Activated T-helper 1 cell treated with Interleukin-2 at 50 U/mL for 16 hours (primary cell): ENCODE measurements at places on chromosomes 6 and 20.
A peak's percentile ranks its signal among the peaks of the same experiment; 100 is the strongest.

- no peak for DNase-seq
Observed at GRCh38 chr6:102216232-102216631, 822.7 kb downstream of the GRIK2 start.

- no peak for DNase-seq
Observed at GRCh38 chr20:25017257-25017803, 24.8 kb upstream of the APMAP start.

DNA sequence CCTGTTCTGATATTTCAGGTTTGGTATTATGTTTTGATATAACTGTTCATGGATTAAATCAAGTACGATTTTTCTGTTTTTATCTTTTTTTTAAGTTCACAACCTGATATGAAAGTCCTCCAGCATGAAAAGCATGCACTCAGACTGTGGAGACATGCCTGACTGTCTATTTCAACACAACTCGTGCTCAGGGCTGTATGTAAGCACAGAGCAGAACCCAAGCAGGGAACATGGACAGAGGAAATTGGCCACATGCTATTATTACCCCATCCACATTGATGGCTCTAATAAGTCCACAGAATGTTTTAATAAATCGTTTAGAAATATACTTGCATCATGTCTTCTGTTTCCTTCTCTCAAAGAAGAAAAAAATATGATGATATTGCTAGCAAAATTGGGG is 730.4 kb downstream of the C6orf118 start:
- no peak for DNase-seq

GRCh38 chr6:135182071-135183001 is 1.2 kb downstream of the MYB start:
- no peak for DNase-seq

- no peak for DNase-seq
Observed at GRCh38 chr6:144639654-144640053, 354.5 kb downstream of the UTRN start.

DNA sequence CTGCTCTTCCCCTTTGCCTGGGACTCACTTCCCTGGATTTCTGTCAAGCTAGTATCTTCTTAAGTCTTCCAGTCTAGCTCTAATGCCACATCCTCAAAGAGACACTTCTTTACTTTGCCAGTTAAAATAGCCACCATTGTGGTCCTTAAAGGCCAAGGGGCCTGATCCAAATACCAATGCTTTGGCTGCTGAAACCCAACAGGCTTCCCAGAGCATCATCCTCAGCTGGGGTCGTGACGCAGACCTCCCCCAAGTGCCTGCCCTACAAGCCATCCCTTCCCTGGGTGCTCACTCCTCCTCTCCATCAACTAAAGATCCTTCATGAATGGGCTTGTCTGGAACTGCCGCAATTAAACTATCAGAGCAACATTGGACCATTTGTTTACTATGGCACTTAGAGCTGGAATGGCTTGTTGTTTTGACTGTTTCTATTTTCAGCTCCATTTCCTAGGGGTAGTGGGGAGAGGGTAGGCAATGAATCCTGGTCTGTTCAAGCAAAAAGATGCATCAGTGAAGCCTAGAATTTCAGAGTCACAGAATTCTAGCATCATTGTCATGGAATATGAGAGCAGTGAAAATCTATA is 79.6 kb upstream of the SIRPA start:
- DNase-seq = no peak

DNA sequence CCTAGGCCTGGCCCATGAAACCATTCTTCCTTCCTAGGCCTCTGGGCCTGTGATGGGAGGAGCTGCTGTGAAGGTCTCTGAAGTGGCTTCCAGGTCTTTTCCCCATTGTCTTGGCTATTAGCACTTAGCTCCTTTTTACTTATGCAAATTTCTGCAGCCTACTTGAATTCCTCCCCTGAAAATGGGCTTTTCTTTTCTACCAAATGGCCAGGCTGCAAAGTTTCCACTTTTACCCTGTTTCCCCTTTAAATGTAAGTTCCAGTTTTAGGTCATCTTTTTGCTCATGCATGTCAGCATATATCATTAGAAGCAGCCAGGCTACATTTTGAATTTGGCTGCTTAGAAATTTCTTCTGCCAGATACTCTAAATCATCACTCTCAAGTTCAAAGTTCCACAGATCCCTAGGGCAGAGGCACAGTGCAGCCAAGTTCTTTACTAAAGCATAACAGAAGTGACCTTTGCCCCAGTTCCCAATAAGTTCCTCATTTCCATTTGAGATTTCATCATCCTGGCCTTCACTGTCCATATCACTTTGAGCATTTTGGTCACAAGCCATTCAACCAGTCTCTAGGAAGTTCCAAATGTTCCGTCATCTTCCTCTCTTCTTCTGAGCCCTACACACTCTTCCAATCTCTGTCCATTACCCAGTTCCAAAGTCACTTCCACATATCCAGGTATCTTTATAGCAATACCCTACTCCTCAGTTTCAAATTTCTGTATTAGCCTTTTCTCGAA is 71.9 kb downstream of the TBC1D7 start:
- no peak for DNase-seq

GRCh38 chr6:33957892-33958525 is 154.2 kb upstream of the MLN start:
- no peak for DNase-seq

DNA sequence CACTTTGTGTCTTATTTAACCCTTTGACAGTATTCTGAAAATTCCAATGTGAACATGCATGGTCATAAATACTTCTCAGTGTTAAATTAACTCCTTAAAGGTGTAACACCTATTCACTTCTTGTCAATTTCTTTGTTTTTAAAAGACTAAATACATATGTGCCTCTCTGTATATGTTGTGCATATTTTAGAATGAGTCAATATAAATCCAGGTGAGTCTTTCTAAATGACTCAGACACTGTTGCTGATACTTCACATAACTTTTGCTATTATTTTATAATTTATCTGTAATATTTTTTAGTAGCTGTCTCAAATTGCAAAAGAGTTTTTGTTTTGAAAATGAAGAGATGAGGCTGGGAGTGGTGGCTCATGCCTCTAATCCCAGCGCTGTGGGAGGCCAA is 36.0 kb downstream of the TIAM2 start:
- DNase-seq = no peak

DNA sequence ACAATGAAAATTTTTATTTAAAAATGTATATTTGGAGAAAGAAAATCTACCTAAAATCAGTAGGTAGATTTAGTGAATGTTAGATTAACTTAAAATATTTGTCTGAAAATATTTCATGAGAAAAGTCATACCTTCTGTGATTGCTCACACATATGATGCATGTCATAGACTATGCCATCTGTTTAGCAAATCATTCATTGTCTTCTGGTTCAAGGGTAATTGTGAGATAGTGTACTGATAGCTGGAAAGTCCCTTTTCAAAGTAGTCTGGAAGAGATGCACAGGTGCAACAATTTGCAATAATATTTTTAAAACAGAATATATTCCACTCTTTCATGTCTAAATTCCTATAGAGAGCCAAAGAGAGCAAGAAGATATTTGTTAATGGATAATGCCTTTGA is 21.0 kb upstream of the RNF217 start:
- DNase-seq = no peak

DNA sequence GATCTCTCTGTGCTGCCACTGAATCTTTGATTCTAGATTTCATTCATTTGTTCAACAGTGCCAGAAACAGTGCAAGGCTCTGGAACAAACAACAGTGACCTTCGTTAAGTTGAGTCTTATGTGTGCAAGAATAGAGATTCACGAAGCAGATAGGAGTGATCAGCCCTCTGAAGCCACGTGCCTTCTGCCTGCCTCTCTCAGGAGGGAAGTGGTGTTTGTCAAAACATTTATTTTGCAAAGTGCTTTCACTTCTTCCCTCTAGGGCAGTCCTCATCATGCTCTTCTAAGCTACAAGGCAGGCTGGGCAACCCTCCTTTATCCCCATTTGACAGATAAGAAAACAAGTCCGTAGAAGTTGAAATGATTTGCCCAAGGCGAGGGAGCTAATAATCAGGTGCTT is 204.3 kb downstream of the TFAP2C start:
- no peak for DNase-seq

GRCh38 chr6:142943711-142944123 is 1.3 kb downstream of the HIVEP2 start:
- DNase-seq = peak; percentile 9

DNA sequence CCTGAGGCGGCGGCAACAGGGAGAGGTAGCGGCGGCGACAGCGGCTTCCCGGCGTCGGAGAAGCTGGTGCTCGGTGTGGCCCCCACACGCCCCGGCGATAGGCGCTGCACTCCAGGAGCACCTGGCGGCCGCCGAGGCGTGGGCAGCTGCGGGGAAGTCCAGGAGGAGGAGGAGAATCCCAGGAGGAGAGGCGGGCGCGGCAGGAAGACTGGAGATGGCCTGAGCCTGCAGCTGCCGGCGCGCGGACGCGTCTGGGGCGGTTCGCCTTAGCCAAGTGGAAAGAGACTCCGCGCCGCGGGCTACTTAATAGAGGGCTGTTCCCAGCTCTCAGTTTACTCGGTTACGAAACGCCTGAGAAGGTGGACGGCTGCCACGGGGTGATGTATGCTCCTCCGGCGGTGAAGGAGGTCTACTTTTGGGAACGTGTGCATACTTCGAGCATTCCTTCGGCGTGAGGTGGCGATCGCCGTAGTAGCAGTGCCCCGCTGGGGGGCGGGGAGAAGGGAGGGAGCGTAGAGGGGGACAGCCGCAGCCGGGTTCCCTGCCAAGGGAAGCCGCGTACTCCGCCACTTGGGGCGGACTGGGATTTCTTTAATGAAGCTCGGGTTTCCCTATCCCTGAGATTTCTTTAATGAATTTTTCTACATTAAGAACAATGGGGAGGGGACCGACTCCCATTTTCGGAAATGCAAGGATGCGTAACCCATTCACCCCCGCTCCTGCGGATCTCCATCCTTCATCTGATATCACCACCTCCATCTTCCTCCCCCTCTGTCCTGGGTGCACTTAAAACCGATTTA is at the start of gene COL12A1:
COL12A1 (minus strand) TSS at position 278 of the 800 bp plus-strand sequence. CDS start 3,261 bp downstream, outside the sequence.
- DNase-seq = no peak

- DNase-seq = no peak
Observed at GRCh38 chr20:41006126-41006935, 22.3 kb upstream of the TOP1 start.

DNA sequence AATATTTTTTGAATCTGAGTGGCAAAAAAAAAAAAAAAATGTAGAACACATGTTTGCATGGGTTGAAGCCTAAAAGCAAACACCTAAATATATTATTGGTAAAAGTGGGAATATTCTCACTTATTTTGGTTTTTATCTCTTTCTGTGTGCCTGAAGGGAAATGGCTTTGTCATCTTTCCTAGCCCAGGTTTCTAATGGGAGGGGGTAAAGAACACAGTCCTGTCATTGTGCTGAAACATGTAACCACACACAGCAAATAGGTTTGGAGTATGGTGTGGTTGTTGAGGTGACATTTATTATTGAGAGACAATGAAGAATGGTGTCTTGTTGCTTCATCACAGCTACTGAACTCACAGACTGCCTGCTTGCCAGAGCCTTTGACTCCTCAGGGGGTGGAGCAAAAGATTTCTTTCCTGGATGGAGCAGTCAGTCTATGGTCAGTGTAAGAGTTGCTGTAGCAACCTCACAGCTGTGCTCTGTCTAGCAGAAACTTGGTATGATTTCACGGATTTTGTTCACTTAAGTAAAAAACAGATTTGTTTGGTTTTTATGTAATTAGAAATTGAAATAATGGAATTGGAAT is 70.2 kb downstream of the CEP57L1 start:
- no peak for DNase-seq

DNA sequence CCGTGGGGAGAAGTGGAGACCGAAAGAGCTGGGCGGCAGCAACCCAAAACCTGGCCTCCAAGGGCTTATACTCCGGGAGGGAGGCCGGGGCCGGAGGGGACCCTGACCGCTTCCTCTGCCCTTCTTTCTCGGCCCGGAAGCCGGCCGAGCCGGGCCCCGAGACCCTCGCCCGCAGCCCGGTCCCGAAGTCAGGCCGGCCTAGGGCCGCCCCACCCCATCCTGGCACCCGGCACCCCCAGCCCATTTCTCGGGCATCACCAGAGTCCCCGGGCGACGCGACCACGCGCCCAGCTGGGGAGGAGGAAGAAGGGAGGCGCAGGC is 572 bp upstream of the ZDHHC14 start:
- DNase-seq = no peak

DNA sequence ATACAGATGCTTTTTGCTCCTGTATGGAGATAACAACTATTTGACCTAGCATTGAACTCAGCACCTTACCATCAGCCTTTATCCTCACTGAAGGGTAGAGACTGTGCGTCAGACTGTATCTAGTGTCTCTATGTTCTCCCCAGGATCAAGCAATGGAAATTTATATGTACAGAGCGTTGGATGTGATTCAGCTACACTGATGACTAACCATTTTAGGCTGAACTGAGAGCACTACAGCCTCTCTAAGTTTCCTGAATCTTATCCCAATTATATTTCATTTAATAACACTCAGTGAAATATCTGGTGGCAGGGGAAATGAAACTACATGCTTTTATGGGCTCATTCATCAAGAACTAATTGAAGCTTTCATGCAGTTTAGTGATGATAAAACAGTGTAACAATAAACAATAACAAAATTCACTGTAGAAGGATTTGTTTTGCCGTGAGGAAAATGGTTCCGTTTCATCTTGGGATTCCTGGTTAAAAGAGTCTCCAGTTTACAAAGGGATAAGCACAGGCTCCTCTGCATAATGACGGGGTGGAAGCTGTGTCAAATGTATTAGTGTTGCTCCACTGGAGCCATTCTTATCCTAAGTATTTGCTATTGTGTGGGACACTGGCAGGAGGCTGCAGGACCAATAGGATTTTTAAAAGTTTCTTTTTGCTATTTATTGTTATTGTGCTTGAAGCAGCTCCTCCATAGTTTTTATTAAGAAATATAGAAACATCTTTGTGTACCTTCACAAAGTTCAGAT is 567.6 kb upstream of the MMS22L start:
- no peak for DNase-seq

GRCh38 chr6:134272374-134272773 is 45.5 kb downstream of the SGK1 start:
- no peak for DNase-seq

DNA sequence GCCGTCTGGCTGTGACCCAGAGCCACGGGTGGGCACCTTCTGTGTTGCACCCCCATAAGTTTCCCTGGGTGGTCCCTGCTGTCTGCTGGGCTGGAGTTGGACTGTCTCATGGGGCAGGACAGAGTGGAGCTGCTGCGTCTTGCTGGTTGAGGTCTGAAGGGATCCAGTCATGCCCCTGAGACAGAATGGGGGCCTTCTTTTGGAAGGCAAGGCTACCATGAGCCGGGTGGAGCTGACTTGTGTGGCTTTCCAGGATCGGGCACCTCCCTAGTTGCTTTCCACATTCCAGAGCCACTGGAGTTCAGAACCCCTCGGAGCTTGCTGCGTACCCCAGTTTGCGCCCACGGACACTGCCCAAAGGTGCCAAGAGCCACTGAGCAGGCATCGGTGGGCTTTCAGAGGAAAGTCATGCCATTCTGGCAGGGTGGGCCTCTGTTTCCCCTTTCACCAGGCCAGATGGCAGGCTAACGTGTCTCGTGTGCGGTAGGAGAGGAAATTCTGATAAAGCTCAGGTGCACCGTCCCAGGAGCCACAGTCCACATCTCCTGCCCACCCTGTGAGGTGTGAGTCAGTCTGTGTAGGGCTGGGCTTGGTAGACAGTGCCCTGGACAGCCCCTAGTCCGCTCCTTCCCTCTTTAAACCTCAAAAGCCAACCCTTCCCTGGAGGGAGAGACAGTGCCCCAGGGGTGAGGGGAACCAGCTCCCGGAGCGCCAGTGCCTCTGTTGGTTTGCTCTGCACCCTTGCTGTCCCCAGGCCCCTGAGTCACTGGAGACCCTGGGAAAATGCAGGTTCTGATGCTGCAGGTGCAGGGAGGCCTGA is 125.3 kb downstream of the SYCP2 start:
- DNase-seq = no peak

GRCh38 chr20:60921022-60921622 is 330.9 kb upstream of the CDH4 start:
- DNase-seq = no peak

- no peak for DNase-seq
Observed at GRCh38 chr6:131067521-131067920, 4.5 kb upstream of the EPB41L2 start.

- no peak for DNase-seq
Observed at GRCh38 chr6:88619951-88620350, 343.5 kb downstream of the RNGTT start.
